ENCODE measurements at places on chromosomes 5 and 9.
A peak's percentile ranks its signal among the peaks of the same experiment; 100 is the strongest.

DNA sequence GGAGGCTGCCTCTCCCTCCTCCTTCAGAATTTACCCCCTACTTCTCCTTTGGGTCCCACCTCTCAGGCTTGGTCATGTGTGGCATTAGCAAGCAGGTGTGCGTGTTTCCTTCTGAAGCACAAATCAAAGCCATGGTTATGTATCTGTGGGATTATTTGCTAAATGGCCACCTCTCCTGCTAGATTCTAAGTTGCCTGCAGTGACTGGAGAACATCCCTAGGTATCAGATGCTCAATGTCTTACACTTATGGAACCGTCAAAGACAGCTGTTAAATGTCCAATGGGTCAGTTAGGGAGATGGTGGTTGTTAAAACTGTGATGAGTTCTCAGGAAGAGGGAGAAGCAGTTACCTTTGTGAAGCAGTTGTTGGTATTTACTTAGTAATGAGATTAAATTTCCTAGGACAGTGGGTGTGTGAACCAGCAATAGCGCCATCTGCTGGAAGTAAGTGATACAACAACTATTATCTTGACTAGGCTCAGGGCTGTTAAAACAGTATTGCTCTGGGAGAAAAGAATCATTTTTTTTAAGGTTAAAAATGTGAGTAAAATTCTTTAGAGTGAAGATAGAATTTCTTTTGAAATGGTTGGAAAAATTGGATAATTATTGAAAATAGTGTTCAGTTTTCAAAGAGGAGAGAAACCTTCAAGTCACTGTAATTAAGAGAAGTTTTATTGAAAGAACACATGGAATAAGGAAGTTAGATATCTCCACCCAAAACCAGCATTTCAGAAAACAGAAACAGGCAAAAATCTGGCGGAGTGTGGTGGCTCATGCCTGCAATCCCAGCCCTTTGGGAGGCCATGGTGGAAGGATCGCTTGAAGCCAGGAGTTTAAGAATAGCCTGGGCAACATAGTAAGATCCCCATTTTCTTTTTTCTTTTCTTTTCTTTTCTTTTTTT is 71.3 kb downstream of the TMC1 start:
- peak; percentile 69 for DNase-seq

DNA sequence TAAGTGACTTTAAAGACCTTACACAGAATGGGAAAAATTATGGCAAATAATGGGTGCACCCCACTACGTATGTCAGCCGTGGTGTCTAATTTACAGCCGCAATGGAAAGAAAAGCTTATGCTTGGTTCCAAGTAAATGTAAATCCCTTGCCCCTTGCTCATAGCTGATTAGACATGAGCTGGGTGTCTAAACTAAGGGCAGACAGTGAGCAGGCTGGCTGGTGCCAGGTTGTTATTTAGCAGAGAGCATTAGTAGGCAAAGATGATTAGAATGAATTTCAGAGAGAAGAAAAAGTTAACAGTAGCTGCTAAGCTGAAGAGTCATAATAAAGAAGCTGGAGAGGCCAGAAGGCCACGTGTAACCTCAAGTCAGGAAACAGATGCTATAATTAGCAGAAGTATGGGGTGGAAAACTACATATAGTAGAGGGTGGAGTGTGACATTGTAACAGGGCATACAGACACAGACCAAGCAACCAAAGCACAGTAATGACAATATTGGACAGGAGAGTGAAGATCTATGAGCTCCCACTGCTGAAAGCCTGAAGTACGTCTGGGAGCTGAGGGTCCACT is 257.7 kb downstream of the MCTP1 start:
- DNase-seq: no peak

- DNase-seq: no peak
Observed at GRCh38 chr5:132444061-132444460, 46.5 kb downstream of the IRF1 start.

DNA sequence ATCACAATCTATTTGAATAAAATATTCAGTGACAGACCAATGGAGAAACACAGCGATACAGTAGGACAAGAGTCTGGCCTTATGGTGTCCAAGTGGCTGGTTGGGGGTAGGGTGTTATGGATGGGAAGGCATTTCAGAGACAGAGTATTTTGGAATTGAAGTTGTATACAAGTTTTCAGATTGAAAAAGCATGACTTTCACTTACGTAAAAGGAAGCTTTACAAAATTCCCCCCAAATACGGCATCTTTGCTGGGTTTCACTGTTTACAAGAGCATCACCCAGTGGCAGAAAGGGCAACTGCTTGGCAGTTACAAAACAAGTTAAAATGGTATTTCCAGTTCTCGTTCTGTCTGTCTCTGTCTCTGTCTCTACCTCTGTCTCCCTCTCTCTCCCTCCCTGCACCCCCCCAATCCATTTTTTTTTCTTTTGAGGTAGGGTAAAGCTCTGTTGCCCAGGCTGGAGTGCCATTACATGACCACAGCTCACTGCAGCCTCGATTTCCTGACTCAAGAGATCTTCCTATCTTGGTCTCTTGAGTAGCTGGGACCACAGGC is 86.2 kb downstream of the PTPN3 start:
- peak; percentile 41 for DNase-seq

GRCh38 chr5:123440456-123441181 is 17.4 kb upstream of the CEP120 start:
- no peak for DNase-seq

- DNase-seq: no peak
Observed at GRCh38 chr5:113675166-113675565, 161.7 kb downstream of the YTHDC2 start.

- DNase-seq: no peak
Observed at GRCh38 chr9:89661391-89661949, 56.7 kb downstream of the GADD45G start.

DNA sequence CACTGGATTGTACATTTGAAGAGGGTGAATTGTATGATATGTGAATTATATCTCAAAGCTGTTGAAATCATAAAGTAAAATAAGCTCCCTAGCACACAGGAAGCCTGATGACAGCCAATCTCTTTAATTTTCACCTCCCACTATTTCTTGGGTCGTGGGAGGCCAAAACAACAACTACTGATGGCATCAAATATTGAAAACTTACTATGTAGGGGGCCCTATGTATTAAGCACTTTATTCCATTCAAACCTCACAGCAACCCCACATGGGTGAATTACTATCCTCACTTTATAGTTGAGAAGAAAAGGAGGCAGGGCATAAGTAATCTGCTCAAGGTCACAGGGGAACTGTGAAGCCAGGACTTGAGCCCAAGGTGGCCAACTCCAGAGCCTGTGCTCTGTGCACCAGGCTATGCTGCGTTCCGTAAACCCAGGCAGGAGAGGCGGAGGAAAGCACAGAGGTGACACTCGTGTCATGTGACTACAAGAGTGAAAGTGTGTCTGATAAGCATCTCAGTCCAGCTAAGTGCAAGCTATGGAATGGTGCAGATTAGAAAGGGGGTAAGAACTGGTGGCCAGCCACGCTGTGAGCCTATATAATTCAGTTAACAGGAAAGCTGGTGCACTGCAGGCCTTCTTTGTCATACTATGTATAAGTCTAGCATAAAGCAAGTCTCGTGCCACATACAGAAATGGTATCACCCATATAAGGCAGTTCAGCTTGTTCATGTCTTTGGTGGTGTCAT is 221.0 kb downstream of the DCP2 start:
- no peak for DNase-seq

- peak; percentile 51 for DNase-seq
Observed at GRCh38 chr9:121634329-121635261, 16.8 kb upstream of the DAB2IP start.

DNA sequence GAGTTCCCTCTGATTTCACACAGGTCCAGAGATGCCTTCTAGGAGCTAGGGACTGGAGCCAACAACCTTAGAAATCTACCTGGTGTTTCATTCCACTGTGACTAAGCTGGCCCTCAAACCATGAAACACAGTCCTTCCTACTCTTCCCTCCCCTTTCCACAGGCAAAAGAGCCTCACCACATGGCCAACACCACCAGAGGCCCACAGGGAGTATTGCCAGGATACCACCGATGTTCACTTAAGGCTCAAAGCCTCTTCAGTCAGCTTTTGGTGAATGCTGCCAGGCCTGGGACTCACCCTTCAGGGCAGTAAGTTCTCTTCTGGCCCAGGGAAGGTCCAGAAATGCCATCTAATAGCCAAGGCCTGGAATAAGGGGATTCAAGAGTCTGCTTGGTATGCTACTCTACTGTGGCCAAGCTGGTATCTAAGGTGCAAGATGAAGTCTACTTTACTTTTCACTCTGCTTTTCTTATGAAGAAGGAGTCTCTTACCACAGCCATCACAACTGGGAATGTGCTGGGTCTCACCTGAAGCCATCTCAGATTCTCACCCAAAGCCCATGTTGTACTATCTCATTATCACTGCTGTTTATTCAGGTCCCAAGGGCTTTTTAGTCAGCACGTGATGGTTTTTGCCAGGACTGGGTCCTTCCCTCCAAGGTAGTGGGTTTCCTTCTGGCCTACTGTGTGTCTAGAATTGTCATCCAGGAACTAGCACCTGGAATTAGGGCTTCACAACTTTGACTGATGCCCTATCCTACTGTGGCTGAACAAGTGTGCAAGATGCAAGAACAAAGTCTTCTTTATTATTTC is 1018.4 kb downstream of the TAF11L14 start:
- no peak for DNase-seq

DNA sequence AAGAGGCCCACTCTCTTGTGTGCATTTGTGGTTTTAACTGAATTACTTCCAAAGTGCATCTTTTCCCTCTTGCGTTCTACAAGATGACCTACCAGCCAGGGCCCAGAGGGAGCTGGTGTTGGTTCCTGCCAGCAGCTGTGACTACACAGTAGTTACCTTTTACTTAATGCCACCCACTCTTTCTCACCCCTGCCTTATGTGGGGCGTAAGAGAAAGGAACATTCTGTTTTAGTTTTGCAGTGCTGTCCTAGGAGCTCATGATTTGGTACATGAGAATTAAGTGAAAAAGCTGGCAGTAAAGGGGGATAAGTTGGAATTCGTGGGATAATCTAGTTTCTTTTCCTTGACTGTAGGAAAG is 45.4 kb downstream of the RCL1 start:
- no peak for DNase-seq

GRCh38 chr9:14214065-14214684 is 99.8 kb downstream of the NFIB start:
- no peak for DNase-seq

- DNase-seq: no peak
Observed at GRCh38 chr5:130955041-130955440, 210.0 kb downstream of the HINT1 start.
